ENCODE measurements at places on chromosomes 16 and 17.

DNA sequence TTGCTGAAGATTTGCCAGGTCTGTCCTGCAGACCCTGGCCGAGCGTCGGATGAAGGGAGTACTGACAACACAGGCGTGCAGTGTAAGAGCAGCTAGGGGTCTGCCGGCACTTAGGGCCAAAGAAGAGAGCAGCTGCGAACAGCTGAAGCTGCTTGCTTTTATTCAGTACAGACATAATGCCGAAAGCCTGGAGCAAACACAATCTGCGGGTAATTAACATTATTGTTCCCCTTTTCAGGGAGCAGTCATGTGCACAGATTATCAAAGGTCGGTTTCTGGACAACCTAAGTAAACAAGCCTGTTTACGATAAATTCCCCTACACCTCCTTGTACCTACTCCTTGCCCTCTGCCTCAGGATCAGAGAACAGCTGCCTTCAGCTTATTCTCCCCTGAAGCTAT lies 12.0 kb upstream of the KRT23 start:
- no peak for DNase-seq

GRCh38 chr17:81091774-81092517 lies 57.0 kb downstream of the BAIAP2 start:
- DNase-seq = no peak

GRCh38 chr17:1965556-1966273 lies 59.4 kb downstream of the RTN4RL1 start:
- no peak for DNase-seq

DNA sequence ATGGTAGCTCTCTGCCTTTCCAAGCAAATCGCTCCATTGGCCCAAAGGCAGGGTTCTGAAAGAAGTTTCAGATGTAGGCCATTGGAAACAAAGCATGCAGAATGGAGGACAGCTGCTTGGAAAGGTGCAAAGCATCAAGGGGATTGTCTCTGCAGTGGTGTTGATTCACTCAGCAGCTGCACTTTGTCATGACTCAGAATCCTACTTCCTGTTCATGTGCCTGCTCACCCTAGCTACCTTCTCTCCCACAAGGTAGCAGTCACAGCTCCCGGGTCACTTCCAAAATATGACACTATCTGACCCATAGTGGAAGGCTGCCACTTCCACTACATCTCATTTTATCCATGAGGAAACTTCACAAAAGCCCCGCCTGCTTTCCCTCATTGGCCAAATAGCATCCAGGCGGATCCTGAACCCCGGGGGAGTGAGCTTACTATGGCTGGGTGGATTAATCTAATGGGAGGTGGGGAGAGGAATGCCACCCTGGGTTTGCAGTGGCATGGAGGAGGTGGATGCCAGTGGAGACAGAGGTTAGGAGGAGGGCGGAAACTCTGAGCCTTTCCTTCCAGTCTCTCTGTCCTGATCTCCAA lies 74.7 kb upstream of the NKD1 start:
- no peak for DNase-seq

DNA sequence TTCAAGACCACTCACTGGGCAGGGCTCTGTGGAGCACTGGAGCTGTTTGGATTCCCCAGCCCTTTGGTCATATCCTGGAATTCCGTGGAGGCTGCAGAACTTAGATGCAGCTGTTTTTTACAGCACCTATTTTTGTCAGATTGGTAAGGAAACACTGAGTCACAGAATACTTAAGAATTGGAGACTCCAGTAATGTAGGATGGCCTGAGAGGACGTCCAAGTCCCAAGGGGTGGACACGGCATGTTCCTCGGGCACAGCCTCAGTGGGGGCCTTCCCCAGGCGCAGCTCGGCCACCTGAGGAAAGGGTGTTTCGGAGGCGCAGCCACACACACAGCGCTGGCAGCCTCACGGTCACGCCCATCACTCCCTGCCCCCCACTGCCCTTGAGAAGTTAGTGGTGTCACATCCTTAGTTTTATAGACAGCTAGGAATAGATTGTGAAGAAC lies 14.8 kb downstream of the PLD6 start:
- no peak for DNase-seq

GRCh38 chr16:80997139-80997798 lies 9.4 kb downstream of the CMC2 start:
- no peak for DNase-seq

GRCh38 chr16:31421587-31421986 lies 6.6 kb downstream of the COX6A2 start:
- no peak for DNase-seq

DNA sequence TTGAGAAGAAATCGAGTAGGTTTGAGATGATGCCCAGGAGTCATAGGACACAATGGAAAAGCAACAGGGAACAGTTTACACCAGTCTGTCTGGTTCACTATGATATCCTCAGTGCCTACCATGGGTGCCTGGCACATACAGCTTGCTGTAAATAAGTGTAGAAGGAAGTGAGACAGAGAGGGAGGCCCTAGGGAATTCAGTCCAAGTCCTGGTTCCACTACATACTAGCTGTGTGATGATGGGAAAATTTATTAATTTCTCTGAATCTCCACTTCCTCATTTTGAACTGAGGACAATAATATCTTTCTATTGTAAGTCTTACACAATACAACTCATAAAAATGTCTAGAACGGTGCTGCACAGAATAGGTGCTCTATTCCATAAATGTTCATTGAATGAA lies 53.3 kb upstream of the LYRM9 start:
- DNase-seq = no peak

DNA sequence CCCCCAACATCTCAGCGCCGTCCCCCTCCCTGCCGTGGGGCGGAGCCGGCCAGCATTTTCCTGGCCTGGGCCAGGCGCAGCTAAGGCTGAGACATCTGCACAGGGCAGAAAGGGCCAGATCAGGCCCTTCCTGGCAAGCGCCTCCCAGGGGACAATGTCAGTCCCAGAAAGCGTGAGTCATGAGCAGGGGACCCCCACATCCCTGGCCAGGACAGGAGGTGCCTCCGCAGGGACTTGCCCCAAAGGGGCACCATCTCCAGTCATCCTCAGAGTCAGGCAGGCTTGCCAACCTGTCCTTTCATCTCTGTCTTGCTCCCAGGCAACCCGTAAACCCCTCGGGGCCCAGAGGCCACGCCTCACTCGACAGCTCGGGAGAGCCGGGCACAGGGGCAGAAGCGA lies 43.2 kb downstream of the SOCS1 start:
- no peak for DNase-seq

DNA sequence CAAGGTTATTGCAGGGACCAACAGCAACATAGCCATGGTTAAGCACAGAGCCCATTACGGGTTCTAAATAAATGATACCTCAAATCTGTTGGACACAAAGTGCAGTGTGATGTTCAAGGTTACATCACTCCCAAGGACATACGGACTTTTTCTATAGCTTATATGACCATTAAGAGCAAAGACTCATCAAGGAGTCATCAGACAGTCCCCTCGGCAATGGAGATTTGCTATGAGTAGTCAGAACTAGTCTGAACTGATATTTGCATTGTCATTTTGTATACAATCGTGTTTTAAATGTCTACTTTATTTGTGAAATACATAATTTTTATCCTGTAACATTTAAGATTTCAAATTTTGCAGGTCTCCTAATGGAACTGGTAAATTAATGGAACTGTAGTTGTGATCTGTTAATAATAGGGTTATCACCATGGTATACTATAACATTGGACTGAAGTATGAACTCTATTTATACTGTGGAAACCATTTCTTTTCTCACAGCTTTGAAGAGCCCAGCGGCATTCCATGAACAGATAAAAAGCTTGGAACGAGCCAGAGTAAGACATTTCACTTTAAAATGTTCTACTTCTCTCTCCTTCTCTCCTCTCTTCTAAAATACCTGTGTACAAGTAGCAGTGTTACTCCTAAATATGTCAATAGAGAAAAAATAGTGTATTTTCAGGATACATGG lies 140.9 kb downstream of the MRTFB start:
- DNase-seq = no peak

- DNase-seq = no peak
These were observed 10.4 kb downstream of the RPUSD1 start for GRCh38 chr16:777826-778225.
